ENCODE measurements at places on chromosomes 6 and 20.

DNA sequence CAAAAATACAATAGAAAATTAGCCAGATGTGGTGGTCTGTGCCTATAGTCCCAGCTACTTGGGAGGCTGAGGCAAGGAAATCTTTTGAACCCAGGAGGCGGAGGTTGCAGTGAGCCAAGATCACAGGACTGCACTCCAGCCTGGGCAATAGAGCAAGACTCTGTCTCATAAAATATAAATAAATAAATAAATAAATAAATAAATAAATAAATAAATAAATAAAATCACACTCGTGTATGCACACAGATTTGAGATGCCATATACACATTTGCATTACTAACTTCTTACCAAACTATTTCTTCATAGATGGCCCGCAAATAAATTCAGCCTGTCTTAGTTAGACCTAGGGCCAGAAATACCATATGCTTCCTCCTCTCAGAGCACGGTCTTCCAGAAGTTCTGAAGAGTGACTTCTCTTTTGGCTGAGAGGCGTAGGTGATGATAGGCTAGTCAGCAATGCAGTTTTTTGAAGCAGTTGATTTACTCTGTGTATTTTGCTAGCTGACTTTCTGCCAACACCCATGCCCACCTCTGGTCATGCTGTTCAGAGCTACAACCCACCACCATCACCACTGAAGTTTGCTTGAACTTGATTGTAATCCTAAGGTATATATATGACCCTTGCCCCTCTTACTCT lies 150.1 kb downstream of the SASH1 start:
- no peak for DNase-seq

DNA sequence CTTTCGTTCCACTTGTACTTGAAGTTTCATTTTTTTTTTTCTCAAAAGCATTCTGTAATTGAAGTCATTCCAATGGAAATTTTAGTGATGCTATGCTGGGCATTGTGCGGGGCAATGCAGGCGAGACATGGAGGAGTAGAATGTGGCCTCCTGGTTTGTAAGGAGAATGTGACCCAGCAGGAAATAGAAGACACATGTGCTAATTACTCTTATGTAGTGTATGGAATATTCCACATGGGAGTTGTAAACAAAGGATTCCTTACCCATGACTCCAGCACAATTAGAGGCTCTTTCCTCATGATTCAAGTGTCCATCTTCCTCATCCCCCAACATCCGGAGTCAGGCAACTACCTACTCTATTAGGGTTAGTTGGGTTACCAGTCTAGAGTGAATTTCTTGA lies 14.9 kb upstream of the RFPL4B start:
- DNase-seq = no peak

DNA sequence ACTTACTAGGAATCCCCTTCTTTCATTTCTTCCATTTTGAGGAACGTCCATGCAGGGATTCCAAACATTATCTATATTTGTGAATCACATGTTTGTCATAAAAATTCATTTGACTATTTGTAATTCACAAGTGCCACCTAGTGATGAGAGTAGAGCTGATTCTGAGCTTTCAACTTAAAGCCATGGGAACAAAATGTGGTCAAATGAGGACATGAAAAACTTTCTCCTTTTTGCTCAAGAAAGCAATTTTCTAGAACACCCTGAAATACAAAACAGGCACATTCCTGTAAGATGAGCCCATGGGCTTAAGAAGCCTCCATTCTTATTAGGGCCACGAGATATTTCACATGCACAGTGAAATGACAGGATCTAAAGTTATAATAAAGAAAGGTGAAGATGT lies 12.3 kb downstream of the MAP3K7 start:
- no peak for DNase-seq

DNA sequence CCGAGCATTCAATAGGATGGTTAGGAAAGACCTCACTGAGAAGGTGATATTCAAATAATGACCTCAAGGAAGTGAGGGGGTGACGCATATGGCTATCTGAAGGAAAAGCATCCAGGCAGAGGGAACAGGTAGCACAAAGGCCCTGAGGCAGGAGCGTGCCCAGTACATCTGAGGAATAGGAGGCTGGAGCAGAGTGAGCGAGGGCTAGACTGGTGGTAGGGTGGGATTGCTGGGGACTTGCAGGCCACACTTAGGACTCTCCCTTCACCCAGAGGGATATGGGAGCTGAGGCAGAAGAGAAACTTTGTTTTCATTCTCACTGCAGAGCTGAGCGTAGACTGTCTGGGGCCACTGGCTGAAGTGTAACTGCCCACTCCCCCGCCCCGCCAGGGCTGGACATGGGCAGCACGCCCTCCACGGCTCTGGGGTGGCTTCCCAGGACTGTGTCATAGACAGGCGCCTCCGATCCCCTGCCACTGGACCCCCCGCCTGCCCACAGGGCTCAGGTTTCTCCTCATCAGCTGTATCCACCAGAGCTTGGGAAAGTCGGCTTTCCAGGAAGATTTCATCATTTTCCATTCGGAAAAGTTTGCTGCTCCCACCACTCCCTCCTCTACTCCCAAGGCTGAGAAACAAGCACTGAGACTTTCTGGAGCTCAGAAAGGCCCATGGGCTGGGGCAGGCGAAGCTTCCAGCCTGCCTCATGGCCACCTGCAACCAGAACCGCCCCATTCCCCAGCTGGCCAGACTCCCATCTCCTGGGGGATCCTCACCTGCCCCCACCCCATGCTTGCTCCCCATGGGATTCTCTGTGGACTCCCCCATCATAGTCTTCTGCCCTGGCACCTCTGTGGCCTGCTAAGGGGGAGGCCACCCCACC lies 142.6 kb downstream of the MRPL14 start:
- peak; percentile 89 for DNase-seq

- DNase-seq = no peak
These were observed 81.7 kb upstream of the TOX2 start for GRCh38 chr20:43832961-43833360.

GRCh38 chr6:115001731-115002350 lies 659.0 kb upstream of the HS3ST5 start:
- no peak for DNase-seq

GRCh38 chr20:59331721-59332329 lies 31.4 kb downstream of the EDN3 start:
- DNase-seq = no peak

- peak; percentile 25 for DNase-seq
These were observed 1.3 kb downstream of the EPHA7 start for GRCh38 chr6:93418033-93418407.

GRCh38 chr20:20939006-20939405 lies 167.2 kb downstream of the LINC00237 start:
- DNase-seq = no peak

GRCh38 chr20:62487118-62487517 lies 11.3 kb upstream of the GATA5 start:
- no peak for DNase-seq

- no peak for DNase-seq
These were observed 105.5 kb downstream of the ARMC2 start for GRCh38 chr6:108953681-108954080.

GRCh38 chr6:52389264-52389625 lies 27.3 kb downstream of the PAQR8 start:
- DNase-seq = no peak

GRCh38 chr6:170057961-170058877 lies 232.7 kb downstream of the DLL1 start:
- no peak for DNase-seq

GRCh38 chr6:90217506-90218127 lies 79.0 kb downstream of the BACH2 start:
- DNase-seq = no peak

DNA sequence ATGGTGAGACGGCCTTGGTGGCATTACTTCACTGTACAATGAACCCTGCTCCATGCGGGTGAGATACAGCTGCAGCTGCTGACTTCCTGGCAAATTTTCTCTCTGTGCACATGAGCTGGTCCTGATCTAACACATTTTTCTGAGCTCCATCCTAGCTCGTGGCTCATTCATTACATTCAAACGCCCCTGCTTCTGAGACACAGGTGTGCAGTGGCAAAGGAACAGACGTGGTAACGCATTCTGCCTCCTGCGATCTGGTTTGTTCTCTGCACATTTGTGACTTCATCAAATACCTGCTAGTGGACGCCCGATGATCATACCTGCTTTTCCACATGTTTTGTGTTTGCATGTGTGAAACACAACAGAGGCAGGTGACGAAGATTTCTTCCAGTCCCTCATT lies 189.6 kb upstream of the PDE10A start:
- no peak for DNase-seq

- peak; percentile 45 for DNase-seq
These were observed 1383.5 kb upstream of the DEFB115 start for GRCh38 chr20:29873946-29874345.

- no peak for DNase-seq
These were observed 185.2 kb downstream of the MYLK4 start for GRCh38 chr6:2565499-2565898.

DNA sequence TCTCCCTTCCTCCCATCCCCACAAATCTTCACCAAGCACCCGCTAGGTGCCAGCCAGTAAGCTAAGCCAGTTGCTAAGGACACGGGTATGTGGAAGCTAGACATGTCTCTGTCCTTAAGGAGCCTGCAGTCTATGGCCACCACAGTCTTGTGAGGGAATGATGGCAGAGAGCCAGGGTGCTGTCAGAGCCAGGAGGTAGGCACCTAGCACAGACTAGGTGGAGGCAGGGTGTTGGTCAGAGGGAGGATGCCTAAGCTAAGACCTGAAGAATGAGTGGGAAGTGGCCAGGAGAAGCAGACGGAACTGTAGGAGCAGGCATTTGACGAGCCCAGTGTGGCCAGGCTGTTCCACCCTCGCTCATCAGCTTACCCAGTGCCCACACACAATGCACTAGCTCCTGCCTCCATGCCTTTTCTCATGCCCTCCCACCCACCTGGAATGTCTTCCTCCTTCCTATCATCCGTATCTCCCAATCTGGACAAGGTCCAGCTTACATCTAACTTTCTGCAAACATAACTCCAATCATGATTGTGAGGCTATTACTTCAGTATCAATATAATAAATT lies 125.6 kb downstream of the FOXC1 start:
- no peak for DNase-seq

DNA sequence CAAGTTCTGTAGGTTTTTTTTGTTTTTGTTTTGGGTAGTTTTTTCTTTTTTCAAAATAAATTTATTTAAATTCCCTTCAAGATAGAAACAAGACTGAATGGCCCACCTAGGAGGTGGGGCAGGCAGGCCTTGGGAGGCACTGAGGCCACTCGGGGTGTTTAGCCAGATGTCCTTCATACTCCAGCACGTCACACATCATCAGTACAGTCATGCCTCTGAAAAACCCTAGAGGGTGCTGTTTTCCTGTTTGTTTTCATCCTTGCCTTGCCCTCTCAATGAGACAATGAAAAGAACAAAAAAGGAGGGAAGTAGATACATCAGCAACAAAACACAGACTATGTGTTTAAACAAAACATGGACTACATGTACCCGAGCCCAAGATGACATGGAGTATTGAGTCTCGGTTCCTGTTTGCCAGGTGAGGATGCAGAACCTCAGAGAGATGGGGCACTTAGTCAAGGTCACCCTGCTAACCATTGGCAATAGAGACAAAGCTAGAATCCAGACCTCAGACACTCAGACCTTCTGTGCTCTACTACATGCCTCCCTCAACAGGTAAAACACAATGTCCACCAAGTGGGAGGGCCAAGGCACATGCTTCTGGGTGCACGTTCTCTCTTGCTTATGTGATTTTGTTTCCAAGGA lies 26.8 kb upstream of the CLIC5 start:
- DNase-seq = no peak

DNA sequence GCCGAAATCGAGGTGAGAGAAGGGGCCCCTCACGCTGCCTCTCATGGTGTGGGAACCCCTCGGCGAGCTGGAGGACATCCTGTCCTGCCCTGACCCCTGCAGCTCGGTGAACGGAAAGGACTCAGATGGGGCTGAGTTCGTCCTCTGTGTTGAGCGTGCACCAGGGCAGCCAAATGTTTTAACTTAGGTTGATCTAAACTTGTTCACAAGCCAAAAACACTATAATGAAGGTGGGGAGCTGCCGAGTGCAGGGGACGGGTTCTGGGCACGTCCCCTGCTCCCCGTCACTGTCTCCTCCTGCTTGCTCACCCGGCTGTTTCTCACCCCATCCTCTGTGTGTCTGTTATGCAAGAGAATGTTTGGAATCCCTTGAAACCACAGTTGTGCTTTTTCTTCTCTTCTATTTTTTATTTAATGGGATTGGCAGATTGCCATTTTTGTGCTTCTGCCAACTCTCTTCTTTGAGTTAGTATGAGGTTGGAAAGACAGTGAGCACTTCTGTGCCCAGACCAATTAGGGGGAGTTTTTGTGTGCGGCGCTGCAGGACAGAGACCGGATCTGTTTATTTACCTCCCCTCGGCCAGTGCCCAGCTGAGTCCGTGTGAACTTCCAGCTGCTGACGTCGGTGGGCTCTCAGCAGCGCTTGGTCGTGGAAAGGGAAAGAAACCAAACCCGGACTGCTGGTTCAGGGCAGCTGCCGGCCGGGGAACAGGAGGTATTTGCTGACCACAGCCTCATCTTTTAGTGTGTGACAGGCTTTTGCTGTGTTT lies 158.1 kb downstream of the DTNBP1 start:
- peak; percentile 91 for DNase-seq

DNA sequence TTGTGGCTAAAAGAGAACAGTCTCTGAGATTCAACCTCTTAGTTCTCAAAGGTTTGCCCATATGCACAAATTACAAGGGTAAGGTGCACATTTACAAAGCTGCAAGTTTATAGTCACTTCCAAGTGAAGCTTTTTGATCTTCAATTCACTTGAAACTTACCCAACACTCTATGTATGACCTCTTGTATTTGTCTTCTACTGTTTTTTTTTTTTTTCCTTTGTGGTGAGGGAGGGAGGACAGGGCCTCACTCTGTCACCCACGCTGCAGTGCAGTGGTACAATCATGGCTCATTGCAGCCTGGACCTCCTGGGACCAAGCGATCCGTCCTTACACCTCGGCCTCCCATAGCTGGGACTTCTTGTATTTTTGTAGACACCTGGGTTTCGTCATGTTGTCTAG lies 4.5 kb upstream of the FOXO3 start:
- no peak for DNase-seq

DNA sequence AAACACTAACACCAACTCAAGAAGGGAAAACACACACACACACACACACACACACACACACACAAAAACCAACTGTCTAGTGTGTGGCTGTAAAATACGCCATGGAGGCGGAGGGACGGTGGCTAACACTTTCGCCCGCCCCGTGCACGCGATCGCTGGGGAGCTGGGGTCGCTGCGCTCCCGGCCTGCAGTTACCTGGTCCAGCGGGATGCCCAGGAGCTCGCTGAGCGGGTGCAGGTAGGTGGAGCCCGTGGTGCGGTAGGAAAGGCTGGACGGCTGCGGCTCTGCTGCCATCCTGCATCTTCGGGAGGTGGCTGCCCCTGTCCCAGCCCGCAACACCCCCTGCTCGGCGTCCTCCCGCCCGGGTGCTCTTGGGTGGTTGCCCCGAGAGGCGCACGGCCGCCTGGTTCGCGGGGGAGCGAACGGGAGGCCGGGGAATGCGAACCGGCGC lies 303 bp downstream of the MBOAT1 start:
- no peak for DNase-seq

GRCh38 chr6:45706319-45706718 lies 309.3 kb downstream of the CLIC5 start:
- DNase-seq = no peak

Measured in femur (tissue), 1 donor.